ENCODE measurements at places on chromosomes 16 and 17.

- DNase-seq: no peak
These were observed 79.8 kb upstream of the TBC1D3K start for GRCh38 chr17:37844158-37844976.

DNA sequence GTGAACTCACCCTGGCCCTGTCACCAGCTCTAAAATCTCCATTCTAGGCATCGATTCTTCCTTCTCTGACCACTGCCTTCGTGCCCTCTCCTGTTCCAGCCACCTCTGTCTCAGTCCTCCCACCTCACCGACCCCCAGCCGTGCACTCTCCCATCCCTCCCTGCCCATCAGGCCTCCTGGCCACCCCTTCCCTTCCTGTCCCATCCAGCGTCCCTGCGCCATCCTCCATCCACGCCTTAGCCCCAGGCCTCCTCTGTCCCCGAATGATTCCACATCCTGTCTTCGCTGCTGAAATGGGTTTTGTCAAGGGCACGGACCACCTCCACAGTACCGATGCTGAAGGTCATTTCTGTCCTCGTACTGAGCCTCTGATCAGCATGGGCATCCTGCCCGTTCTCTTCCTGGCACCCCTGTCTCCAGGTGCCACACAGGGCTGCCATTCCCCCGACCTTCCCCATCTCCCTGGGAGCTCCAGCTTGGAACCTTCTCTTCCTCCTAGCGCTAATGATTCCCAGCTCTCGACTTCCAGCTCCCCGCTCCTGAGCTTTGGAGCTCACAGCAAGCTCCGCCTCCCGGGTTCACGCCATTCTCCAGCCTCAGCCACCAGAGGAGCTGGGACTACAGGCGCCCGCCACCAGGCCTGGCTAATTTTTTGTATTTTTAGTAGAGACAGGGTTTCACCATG, 2.6 kb downstream of the TRIM65 start:
- no peak for DNase-seq

- DNase-seq: no peak
These were observed 274.5 kb downstream of the C16orf95 start for GRCh38 chr16:87042551-87043230.

GRCh38 chr17:58420827-58421226, 3.5 kb upstream of the RNF43 start:
- DNase-seq: no peak

DNA sequence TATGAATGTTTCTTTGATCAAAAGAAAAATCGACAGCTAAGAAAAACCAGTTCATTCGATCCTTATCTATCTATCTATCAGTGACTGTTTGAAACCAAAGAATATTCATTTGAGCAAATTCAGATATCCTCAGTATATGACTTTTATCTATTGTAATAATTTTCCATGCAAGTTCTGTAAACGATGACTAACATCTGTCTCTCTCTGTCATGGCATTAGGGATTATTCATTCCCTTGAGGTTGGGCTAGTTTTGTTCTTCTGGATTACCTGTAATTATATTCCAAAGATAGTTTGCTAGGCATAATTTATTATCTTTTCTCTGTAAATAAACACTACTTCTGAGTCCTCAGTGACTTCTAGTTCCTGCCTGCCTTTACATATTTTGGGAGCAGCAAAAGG, 497.7 kb upstream of the CDH11 start:
- no peak for DNase-seq

DNA sequence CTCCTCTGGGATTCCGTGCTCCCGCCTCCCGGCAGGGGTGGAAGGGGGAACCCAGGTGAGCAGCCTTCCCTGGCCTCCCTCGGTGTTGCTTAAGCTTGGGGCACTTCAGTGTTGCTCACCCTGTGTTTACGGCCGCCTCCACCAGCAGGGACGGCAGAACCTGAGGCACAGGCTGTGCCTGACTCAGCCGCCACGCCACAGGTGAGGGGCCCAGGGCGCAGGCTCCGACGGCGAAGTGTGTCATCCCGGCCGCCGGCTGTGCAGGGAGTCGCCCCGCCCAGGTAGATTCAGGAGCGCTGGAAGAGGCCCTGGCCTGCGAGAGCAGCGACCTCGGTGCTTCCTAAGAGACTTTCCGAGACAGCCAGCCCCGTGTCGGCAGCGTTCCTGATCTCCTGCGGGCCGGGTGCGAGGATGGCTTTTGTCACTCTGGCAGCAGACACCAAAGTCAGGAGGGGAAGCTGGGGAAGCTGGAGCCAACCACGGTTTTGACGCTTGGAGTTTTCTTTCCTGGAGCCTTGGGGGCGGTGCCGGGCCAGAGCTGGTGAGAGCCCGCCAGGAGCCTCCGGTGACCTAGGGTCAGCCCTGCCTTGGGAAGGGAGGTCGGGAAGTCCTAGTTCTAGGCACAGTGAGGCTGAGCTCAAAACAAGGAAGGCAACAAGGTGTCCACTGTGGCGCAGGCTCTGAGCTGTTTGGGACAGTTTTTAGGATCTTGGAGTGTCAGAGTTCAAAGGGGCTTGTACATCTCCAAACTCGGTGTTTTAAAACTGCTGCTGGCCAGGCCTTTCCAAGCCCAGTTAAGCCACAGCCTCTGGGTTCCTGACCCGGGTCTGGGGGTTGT, 2.1 kb downstream of the GSE1 start:
- no peak for DNase-seq

GRCh38 chr16:75048530-75048929, 49.7 kb downstream of the ZNRF1 start:
- no peak for DNase-seq

GRCh38 chr16:75379911-75380847, 53.1 kb downstream of the CFDP1 start:
- DNase-seq: no peak

GRCh38 chr17:65130832-65131231, 6.3 kb upstream of the RGS9 start:
- DNase-seq: no peak

GRCh38 chr16:57574646-57575467, 32.4 kb downstream of the ADGRG5 start:
- DNase-seq: no peak

GRCh38 chr16:81547194-81547938, 102.8 kb downstream of the CMIP start:
- no peak for DNase-seq

DNA sequence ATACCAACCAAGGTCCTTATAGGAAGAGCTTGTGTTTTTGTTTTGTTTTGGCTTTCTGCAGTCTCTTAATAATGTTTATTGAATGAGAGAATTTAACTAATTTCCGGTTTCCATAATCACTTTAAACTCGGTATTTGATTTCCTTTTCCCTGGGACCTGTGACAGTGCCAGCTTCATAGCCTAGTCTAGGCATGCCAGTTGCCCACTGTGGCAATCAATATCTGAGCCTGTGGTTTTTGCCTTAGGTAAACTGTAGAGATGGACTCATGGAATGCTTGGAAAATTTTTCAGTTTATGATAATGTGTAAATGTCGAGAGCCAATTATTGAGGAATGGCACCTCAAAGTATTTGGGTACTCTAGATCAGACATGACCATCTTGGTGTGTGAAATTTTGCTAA, 78.2 kb downstream of the FTO start:
- DNase-seq: no peak

GRCh38 chr16:89341697-89342694, 124.5 kb downstream of the ZNF778 start:
- DNase-seq: no peak

- DNase-seq: peak; percentile 83
These were observed at the start of gene TP53I13 for GRCh38 chr17:29568331-29569244. TP53I13 (plus strand) TSS chr17:29568701; CDS start chr17:29568759, 58 bp downstream.

- no peak for DNase-seq
These were observed 6.1 kb upstream of the CD300C start for GRCh38 chr17:74552037-74552436.

DNA sequence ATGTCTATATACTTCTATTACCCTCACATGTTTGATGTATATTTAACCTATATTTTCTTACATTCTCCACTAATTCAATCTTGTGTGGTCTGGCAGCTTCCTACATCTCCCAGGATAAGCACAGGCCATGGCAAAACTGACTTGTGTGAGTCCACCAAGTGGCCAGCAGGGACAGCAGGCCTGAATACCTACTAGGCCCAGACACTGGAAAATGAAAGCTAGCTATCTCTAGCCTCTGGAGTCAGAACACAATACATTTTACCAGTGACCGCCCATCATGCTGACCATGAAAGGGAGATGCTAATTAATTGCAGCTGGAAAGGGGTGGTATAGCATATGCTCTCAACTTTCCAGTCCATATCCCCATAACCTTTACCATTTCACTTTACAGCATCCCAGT, 132.3 kb downstream of the PCTP start:
- DNase-seq: no peak

DNA sequence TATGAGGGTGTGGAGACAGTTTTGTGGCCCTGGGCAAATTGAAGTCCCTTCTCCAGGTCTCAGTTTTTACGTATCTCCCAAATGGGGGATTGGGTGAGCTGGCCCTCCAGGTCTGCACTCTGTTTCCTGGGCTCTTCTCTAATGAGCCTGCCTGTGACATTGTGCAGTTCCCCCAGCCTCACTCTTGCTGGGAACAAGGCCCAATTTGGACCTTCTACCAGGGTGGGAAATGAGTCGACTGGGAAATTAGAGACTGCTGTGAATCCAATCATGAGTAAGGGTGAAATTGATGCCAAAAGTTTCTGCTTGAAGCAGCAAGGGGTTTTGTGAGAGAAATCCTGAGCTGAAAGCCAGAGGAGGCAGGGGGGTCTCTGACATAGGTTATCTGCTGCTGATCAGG, 71.5 kb upstream of the KSR1 start:
- no peak for DNase-seq

DNA sequence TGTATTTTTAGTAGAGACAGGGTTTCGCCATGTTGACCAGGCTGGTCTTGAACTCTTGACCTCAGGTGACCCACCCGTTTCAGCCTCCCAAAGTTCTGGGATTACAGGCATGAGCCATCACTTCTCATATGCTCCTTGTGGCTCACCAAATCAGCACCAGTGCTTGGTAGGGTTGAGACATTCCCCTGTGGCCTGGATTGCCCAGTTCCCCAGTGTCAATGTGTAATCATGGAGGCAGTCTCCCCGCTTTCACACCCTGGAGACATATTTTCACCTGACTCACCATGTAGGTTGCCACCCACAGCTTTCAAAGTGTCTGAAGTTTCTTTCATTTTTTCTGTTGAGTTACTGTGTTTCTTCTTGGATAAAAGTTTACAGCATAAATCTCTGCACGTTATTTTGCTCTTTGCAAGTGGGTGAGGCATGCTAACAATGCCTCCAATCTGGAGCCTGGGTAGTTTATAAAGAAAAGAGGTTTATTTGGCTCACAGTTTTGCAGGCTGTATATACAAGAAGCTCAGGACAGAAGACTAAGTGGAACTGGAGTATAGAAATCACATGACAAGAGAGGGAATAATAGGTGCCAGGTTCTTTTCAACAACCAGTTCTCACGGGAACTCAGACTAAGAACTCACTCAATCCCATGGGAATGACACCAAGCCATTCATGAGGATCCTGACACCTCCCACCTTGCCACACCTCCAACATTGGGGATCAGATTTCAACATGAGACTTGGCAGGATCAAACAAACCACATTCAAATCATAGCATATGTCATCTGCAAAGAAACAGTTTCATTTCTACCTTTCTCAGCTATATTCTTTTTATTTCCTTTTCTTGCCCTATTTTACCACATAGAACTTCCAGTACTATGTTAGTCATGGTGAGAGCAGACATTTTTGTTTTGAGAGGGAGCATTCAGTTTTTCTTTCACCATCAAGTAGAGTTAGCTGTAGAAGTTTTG, 113.2 kb downstream of the PHKB start:
- no peak for DNase-seq

- DNase-seq: no peak
These were observed 29.5 kb downstream of the UBN1 start for GRCh38 chr16:4876646-4877379.

DNA sequence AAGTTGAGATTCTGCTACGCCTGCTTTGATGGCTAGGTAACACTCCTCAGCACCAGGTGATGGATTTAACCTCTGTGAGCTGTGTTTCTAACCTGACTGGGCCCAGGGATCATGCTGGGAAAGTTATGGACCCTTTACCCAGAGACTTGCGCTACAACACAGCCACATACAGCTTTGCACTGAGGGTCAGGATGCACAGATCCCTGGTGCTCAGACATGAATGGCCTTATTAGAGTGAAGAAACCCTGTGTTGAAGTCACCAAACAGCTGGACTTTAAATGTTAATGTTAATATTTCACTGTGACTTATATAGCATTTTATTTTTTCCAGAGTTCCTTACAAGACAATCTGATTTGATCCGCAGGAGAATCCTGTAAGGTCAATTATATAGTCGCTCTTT, 114.3 kb downstream of the MSI2 start:
- no peak for DNase-seq

GRCh38 chr17:81534157-81535006, 6.2 kb downstream of the FSCN2 start:
- DNase-seq: no peak

DNA sequence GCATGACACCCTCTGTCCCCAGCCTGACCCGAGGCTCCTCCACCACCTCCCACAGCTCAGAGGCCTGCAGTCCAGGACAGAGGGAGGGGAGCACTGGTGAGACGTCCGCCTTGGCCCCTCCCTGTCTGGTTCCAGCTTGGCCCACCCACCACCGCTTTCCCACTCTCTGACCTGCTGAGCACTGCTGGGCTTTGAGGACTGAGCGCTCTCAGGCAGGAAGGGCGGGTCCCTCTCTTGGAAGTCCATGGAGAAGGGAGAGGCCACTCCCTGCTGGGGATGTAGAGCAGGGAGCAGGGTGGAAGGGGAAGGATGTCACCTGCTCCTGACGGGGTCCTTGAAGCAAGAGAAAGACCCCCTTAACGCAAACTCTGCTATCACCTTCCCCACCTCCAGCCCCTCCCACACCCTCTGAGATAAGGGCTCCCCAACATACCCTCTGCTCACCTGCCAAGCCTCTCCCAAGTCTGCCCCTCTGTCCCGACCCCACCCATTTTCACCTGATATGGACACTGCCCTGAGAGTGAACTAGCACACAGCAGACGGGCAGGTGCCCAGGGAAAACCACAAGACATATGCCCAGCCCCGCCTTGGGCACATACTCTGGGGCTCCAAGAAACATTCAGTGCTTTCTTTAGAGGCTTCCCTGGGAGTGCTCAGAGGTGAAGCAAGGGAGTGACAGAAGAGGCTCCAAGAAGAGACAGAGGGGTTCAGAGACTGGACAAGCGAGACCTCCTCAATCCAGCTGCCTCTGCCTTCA, 1.4 kb downstream of the OSBPL7 start:
- no peak for DNase-seq

- no peak for DNase-seq
These were observed 19.9 kb downstream of the GJD3 start for GRCh38 chr17:40344421-40345160.

GRCh38 chr17:8914554-8914953, 47.1 kb upstream of the PIK3R6 start:
- no peak for DNase-seq

GRCh38 chr17:266701-267667, 85.5 kb upstream of the DOC2B start:
- peak; percentile 33 for DNase-seq

DNA sequence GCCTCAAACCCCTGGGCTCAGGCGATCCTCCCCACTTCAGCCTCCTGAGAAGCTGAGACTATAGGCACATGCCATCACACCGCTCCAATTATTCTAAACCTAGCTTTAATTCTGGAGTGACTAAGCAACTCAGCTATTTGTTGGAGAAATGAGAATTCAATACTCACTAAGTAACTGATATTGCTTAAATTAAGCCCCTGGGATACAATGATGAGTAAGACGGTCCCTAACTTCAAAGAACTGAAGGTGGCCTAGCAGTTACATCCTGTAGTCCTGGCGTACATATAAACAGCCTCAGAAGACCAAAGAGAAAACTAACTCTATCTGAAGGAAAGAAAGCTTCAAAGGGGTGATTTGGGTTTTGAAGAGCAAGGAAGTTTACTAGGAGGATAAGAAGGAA, 25.0 kb downstream of the XPO6 start:
- DNase-seq: no peak

Measured in renal pelvis (tissue), 12 donors.